Esophagus mucosa (tissue), 1 donor: ENCODE measurements at places on chromosomes 5 and 9. TPM values are rescaled to one million over a fixed set of nuclear protein-coding genes. Genes with fewer than 3 reads are reported as not detected.

Gene DEPDC1B
- 4.9 TPM for total RNA-seq

Gene GPR150
- not detected for total RNA-seq

Gene LECT2
- total RNA-seq: not detected

DNA sequence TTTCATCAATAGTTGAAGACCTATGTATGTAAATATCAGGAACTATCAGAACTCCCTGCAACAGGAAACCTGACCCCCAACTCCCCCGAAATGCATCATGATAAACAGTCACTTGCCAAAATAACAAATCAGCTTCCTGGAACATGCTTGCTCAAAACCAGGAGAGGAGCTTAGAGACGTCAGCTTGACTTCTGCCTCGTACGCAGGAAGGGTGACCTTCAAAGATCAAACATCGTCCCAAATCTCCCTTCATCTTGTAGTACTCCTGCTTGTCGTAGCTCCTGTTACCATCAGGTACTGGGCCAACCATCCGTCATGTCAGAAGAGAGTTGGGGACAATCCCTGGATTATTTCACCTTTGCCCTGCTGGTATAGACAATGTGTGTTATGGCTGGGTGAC lies 396.1 kb downstream of the GADD45G start:
- no peak for ATAC-seq

DNA sequence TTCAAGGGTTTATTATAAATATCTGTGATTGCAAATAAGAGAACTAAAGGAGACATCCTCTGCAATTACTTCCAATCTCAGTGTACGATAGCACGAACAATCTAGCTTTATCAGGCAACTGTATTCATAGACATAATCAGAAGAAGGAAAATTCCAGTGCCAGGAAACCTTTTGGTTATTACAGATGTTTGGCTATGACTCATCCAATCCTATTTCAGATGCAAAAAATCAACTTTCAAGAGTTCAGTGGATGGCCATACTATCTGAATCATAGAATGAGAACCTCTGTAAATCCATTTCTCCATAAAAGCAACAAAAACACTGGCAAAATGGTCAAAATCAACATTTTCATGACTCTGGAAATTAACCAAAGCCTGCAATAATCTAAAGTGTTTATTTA lies 37.9 kb downstream of the GAS1 start:
- ATAC-seq: no peak
